NCI-H446 treated with DMSO at 0.1 percent for 48 hours (cell line): ENCODE measurements at places on chromosomes 3 and 15.

DNA sequence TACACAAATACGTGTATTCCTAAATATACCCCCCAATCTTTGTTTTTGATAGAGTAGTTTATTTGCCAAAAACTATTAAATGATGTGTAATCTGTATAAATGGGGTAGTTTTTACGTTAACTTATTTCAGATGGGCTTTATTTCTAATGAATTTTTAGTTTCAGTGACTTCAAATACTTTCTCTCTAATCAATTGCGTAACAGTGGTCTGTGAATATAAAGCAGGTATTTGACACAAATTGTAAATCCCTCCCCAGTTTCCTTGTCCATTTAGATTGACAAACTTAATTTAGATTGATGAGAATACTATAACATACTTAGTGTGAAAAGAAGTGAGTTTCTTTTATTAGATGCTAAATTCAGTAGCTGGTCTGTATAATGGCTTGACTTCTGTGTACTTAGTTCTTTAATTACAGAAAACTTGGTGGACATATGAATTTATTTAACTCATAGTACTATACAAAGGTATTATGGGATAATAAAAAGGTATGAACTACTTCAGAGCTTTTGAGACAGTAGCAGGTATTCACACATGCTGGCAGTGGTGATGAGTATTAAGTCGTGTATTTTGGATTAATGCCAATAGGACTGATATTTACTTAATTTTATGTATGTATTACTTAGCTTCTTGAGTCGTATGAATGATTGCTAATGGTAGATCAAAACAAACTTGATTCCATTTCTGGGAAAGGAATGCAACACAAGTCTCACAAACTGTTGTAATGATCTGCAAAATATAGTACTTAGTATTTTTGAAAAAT is 81.6 kb downstream of the STT3B start:
- DNase-seq, result no peak

GRCh38 chr3:128254066-128254590 is 100.8 kb downstream of the EEFSEC start:
- DNase-seq, result no peak

GRCh38 chr3:9280451-9281219 is 31.2 kb upstream of the SRGAP3 start:
- no peak for DNase-seq

GRCh38 chr3:29802057-29802456 is 521.2 kb downstream of the RBMS3 start:
- DNase-seq, result no peak

- no peak for DNase-seq
These were observed 93.2 kb downstream of the UACA start for GRCh38 chr15:70669966-70670658.

- DNase-seq, result no peak
These were observed 30.9 kb downstream of the DAG1 start for GRCh38 chr3:49500732-49501609.
